NCI-H2029 (cell line): ENCODE measurements at places on chromosomes 4 and X.

- no peak for DNase-seq
Observed at GRCh38 chrX:21427086-21427485, 52.9 kb downstream of the CNKSR2 start.

- no peak for DNase-seq
Observed at GRCh38 chrX:8520791-8521190, 56.2 kb downstream of the VCX3B start.

DNA sequence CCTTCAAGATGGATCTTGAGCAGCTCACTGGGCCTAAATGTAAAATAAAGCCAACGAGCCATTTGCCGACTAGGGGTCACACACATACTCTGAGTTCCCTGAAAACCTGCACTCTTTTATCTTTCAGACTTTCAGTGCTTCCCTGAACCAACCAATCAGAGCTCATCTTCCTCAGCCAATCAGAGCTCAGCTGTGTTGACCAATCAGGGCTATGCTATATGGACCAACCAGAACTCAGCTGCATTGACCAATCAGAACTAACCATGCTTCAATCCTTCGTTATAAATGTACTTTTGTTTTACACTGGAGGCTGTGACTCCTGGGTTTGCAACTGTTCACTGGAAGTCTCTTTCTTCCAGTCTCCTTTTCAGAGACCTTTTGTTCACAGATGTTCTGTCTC, 19.3 kb downstream of the SLC25A53 start:
- no peak for DNase-seq

- DNase-seq: no peak
Observed at GRCh38 chr4:150234246-150234645, 156.0 kb downstream of the DCLK2 start.

DNA sequence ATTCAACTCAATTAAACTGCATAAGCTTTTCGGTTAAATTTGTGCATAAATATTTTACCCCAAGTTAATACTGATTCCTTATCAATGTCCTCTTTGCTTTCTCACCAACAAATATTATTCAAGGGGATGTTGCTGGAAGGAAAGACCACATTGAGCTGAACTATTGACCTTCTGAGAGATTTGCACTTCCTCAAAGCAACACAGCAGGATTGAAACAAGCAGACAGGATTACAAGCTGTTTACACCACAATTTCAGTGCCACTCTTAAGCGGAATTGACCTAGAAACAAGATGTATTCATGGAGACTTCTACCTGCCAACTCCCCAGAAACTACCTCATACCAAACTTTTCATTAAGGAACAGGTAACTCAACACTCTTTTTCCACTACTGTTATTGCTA, 96.5 kb upstream of the DUSP21 start:
- DNase-seq: no peak

DNA sequence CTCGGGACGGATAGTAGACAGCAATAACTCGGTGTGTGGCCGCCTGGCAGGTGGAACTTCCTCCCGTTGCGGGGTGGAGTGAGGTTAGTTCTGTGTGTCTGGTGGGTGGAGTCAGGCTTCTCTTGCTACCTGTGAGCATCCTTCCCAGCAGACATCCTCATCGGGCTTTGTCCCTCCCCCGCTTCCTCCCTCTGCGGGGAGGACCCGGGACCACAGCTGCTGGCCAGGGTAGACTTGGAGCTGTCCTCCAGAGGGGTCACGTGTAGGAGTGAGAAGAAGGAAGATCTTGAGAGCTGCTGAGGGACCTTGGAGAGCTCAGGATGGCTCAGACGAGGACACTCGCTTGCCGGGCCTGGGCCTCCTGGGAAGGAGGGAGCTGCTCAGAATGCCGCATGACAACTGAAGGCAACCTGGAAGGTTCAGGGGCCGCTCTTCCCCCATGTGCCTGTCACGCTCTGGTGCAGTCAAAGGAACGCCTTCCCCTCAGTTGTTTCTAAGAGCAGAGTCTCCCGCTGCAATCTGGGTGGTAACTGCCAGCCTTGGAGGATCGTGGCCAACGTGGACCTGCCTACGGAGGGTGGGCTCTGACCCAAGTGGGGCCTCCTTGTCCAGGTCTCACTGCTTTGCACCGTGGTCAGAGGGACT, 5.7 kb upstream of the MSANTD1 start:
- DNase-seq: no peak

- no peak for DNase-seq
Observed at GRCh38 chr4:8599657-8600056, 7.1 kb downstream of the CPZ start.

GRCh38 chr4:21976166-21976565, 27.6 kb upstream of the KCNIP4 start:
- no peak for DNase-seq

- DNase-seq: no peak
Observed at GRCh38 chr4:181520790-181521189, 722.4 kb upstream of the TENM3 start.

- DNase-seq: no peak
Observed at GRCh38 chrX:45712067-45712466, 511.4 kb upstream of the DIPK2B start.

GRCh38 chr4:7206911-7207567, 14.7 kb downstream of the SORCS2 start:
- no peak for DNase-seq

GRCh38 chr4:27881705-27882104, 1021.1 kb downstream of the STIM2 start:
- DNase-seq: no peak

- DNase-seq: no peak
Observed at GRCh38 chr4:102612824-102613366, 111.7 kb downstream of the NFKB1 start.

- peak; percentile 38 for DNase-seq
Observed at GRCh38 chr4:173121076-173121561, 47.5 kb upstream of the GALNT7 start.

DNA sequence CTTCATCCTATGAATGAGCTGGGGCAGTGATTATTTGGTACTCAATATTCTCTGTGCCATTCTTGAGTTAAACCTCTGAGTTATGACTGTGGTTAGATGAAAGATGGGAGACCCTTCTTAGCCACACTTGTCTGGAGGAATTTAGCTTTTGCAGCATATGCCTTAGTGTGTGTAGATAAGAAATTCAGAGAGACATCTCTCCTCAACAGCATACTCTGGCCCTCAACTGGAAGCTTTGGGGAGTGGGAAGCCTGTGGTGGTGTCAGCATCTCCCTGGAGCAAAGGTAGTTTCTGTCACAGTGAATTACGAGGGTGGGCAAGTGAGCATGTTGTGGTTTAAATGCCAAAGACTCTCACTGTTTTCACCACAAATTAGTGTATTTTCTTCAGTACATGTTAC, 58.7 kb downstream of the UGT2A3 start:
- DNase-seq: no peak

- no peak for DNase-seq
Observed at GRCh38 chr4:10226756-10227155, 110.2 kb upstream of the WDR1 start.

DNA sequence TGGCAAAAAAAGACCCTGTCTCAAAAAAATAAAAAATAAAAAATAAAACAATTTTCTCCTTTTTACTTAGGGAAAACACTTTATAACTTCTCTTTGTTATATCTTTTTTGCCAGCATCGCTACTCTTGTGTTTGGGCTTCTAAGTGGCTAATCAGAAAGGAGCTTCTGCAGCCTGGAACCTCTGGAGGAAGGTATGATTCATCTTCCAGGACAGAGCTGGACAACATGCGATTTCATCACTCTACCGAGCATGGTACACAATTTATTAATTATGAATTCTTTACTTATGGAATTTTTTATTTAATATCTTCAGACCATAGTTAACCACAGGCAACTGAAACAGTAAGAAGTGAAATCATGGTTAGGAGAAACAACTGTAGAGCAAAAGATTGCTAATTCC, 1254.3 kb upstream of the AGA start:
- DNase-seq: no peak

DNA sequence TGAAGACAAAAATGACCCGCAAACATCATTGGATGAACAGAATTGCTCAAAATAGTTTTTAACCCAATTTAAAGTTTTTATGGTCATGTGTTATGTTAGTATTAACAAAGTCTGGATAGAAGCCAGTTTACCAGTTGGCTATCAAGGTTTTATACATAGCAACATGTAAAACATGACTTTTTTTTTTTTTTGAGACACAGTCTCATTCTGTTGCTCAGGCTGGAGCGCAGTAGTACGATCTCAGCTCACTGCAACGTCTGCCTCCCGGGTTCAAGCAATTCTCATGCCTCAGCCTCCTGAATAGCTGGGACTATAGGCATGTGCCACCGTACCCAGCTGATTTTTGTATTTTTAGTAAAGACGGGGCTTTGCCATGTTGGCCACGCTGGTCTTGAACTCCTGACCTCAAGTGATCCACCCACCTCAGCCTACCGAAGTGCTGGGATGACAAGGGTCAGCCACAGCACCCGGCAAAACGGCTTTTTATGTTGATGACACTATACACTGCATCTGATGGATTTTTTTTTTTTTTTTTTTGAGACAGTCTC, 3.4 kb downstream of the SAT1 start:
- DNase-seq: no peak

DNA sequence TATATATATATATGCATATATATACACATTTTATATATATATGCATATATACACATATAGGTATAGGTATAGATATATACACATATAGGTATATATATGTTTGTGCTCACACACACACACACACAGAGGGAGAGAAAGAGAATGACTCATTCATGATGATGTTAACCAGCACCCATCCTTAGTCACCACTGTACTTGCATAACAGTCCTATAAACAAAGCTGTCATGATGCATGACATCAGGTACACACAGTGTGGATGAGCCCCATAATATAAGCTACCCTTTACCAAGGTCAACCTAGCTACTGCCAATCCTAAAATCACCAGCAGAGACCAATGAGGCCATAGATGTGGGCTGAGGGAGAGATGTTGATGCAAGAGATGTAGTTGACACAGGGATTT, 1408.0 kb downstream of the RAPGEF2 start:
- DNase-seq: no peak

DNA sequence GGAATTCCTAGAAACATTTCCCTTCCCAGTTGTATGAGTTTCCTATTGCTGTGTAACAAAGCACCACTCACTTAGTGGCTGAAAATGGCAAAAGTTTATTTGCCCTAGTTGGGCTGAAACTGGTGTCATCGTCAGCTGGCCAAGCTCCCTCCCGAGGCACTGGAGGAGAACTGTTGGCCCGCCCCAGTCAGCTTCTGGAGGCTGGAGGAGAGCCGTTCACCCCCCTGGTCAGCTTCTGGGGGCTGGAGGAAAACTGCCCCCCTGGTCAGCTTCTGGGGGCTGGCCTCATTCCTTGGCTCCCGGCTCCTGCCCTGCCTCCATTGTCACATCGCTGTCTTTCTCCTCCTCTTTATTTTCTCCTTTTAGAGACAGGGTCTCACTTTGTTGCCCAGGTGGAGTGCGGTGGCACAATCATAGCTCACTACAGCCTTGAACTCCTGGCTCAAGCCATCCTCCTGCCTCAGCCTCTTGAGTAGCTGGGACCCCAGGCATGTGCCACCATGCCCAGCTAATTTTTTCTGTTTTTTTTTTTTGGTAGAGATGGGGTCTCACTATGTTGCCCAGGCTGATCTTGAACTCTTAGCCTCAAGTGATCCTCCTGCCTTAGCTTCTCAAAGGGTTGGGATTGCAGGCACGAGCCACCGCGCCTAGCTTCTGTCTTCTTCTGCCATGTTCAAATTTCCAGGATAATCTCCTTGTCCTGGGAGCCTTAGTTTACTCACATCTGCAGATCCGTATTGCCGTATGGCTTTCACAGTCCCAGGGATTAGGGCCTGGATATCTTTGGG, 3.2 kb downstream of the RGS12 start:
- no peak for DNase-seq

GRCh38 chr4:176236946-176237345, 32.1 kb downstream of the ASB5 start:
- no peak for DNase-seq

DNA sequence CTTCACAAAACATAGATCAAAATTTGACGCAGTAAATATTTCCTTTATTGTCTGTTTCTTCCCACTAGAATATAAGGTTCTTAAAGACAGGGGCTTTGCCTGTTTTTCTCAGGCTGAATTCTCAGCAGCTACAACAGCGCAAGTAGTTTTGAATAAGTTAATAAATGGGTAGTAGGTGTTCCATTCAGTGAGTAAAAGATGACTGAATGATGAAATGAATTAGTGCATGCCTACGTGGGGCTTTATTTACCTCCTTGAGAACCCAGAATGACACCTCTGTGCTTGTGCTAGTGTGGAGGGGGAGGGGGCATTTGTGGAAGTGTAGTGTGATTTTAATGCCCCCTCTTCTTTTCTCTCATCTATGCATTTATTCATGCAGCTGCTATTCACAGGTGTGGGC, 278.9 kb downstream of the FBXW7 start:
- DNase-seq: no peak

- DNase-seq: no peak
Observed at GRCh38 chr4:122661176-122662160, 40.6 kb upstream of the IL21 start.

DNA sequence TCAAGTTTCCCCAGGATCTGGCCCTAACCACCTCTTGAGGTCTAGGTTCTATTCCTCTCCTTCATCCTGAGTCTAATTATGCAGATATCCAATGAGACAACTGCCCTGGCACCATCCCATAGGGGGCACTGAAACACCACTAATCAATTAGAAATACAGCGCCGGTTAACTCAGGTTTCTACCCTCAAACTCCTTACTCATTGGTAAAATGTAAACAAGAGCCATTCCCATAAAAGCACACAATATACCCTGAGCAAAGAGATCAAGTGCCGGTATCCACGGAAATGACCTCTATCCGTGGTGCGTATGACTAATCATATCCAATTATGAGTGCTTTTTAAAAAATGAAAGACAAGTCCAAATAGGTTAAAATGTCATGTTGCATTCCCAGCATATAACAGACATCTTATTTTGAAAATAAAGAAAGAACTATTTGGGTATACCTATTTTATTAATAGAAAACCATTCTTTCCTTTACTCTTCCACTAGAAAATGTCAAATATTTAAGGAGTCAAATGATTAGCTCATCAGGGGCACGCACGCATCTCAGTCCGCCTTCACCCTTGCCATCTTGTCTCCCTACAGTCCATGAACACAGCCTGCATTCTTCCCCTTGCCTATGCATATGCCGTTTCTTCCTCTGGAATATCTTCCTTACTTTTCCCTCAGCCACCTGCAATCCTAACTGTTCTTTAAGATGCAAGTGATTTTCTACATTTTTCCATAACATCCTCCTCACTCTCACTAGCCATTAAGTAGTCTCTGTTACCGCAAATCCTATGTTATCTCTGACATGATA, 141.1 kb downstream of the MAML3 start:
- DNase-seq: peak; percentile 92
